ENCODE measurements at places on chromosomes 3 and 15. TPM values are rescaled to one million over a fixed set of nuclear protein-coding genes. Genes with fewer than 3 reads are reported as not detected.

Gene IGSF11
- polyA plus RNA-seq, result 0.68 TPM

- no peak overlapping the region for H3K4me3 ChIP-seq
- no peaks in the 10 kb centered on the region for H3K27me3 ChIP-seq
- DNase-seq, result no peak
- H3K27ac ChIP-seq, result no peak overlapping the region
These were observed 417.0 kb upstream of the MEIS2 start for GRCh38 chr15:37517191-37517895.

DNA sequence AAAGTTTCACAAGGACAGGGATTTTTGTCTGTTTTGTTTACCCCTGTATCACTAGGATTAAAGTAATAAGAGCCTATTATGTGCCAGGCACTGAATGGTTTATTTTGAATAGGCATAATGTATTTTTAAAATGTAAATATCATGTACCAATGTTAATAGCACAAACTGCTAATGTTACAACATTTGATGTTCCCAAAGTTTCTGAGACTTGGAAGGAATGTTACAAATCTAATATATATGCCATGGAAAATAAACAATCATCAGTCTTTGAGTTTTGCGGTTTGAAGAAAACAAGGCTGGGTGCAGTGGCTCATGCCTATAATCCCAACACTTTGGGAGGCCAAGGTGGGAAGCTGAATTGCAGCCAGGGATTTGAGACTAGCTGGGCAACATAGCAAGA, 159.4 kb downstream of the CDIN1 start:
- no peaks in the 10 kb centered on the region for H3K4me1 ChIP-seq
- H3K27ac ChIP-seq, result no peak overlapping the region
- H3K4me3 ChIP-seq, result no peak overlapping the region
- no peaks in the 10 kb centered on the region for H3K27me3 ChIP-seq
- no peaks in the 10 kb centered on the region for H3K36me3 ChIP-seq
- DNase-seq, result no peak

- no peak overlapping the region for H3K27ac ChIP-seq
- no peaks in the 10 kb centered on the region for H3K36me3 ChIP-seq
- no peak overlapping the region for H3K4me3 ChIP-seq
- DNase-seq, result peak; percentile 77
- H3K27me3 ChIP-seq, result no peaks in the 10 kb centered on the region
These were observed 351.0 kb downstream of the MCTP2 start for GRCh38 chr15:94582368-94582767.

- peaks cover 5% of the 10 kb centered on the region for H3K36me3 ChIP-seq
- DNase-seq, result no peak
- H3K27me3 ChIP-seq, result no peaks in the 10 kb centered on the region
- H3K4me1 ChIP-seq, result no peaks in the 10 kb centered on the region
- H3K27ac ChIP-seq, result no peak overlapping the region
- no peak overlapping the region for H3K4me3 ChIP-seq
These were observed 1.5 kb upstream of the AMIGO3 start for GRCh38 chr3:49720855-49721595.

DNA sequence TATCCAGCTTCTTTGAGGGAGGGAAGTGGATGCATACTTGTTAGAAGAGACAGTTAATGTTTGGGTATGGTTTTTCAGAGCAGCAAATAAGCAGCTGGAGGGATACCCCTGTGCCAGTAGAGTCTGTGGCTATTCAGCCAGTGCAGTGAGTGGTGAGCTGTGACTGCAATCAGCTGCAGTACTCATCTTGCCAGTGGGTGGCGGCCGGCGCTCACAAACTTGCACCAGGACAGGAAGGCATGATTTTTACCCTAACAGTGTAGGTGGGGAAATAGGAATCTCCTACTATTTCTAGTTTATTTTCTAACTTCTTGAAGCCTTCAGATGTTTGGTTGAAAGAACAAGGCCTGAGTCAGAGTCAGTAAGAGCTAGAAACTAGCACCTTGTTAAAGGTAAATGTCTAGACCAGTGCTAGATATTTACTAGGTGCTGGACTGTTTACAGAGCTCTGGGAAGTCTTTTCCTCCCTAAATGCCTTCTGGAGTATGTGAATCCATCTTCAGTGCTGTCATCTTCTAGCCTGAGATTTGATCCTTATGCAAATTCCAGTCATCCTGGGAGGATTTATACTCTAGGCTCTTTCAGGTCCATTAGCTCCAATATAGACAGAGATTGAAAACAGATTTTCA, 23.6 kb downstream of the TIMP4 start:
- no peak overlapping the region for H3K4me3 ChIP-seq

Gene PIGZ
- polyA plus RNA-seq, result not detected
